ENCODE measurements at places on chromosomes 5 and 9. TPM values are rescaled to one million over a fixed set of nuclear protein-coding genes. Genes with fewer than 3 reads are reported as not detected.

GRCh38 chr9:72185561-72185960 is 36.3 kb downstream of the GDA start:
- H3K4me3 ChIP-seq, result no peak overlapping the region
- H3K4me1 ChIP-seq, result no peaks in the 10 kb centered on the region
- peaks cover 2% of the 10 kb centered on the region for H3K36me3 ChIP-seq
- DNase-seq, result no peak
- no peak overlapping the region for H3K27ac ChIP-seq

- no peak overlapping the region for H3K27ac ChIP-seq
- peaks cover 29% of the 10 kb centered on the region for H3K36me3 ChIP-seq
- peaks cover 48% of the 10 kb centered on the region for H3K4me1 ChIP-seq
- DNase-seq, result no peak
- H3K4me3 ChIP-seq, result no peak overlapping the region
- no peaks in the 10 kb centered on the region for H3K27me3 ChIP-seq
These were observed 491.6 kb downstream of the SEMA5A start for GRCh38 chr5:9054322-9054721.

GRCh38 chr5:17216974-17217492 is 398 bp upstream of the BASP1 start:
- H3K36me3 ChIP-seq, result peaks cover 3% of the 10 kb centered on the region
- peaks cover 46% of the 10 kb centered on the region for H3K4me1 ChIP-seq
- H3K4me3 ChIP-seq, result peak overlapping the region; percentile 81
- H3K27ac ChIP-seq, result peak overlapping the region; percentile 95
- H3K27me3 ChIP-seq, result no peaks in the 10 kb centered on the region

The KCNIP1 gene
- total RNA-seq, result 12.0 TPM

- H3K4me1 ChIP-seq, result peaks cover 61% of the 10 kb centered on the region
- no peak for DNase-seq
- no peak overlapping the region for H3K4me3 ChIP-seq
- no peaks in the 10 kb centered on the region for H3K27me3 ChIP-seq
These were observed 217.4 kb downstream of the FANCC start for GRCh38 chr9:95100071-95100627.

GRCh38 chr5:89847743-89848142 is 561.8 kb downstream of the CETN3 start:
- peaks cover 13% of the 10 kb centered on the region for H3K4me1 ChIP-seq
- no peaks in the 10 kb centered on the region for H3K36me3 ChIP-seq
- DNase-seq, result no peak
- no peak overlapping the region for H3K27ac ChIP-seq

DNA sequence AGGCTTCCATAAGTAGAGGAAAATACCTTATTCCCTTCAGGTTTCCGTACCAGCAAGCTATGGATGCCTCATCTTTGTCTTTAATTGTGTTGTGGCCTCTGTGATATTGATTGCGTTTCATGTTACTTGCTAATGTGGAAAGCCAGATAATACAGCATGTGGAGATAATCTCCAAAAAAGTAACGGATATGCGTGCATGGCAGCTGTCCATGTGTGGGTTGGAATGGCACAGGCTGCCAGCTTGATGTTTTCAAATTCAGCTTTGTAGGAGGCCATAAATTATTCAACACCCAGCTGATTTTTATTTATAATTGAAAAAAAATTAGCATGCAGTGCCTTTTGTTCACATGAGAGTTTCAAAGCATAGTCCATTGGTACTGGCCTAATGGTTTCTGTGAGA is 144.9 kb downstream of the GIN1 start:
- no peak overlapping the region for H3K4me3 ChIP-seq
- no peak for DNase-seq
- peaks cover 20% of the 10 kb centered on the region for H3K4me1 ChIP-seq
- peak overlapping the region; percentile 51 for H3K27ac ChIP-seq

The NLN gene
- 36.4 TPM for total RNA-seq

The PCDHGA7 gene
- total RNA-seq, result 0.17 TPM

GRCh38 chr9:22010866-22011625 is 1.9 kb upstream of the CDKN2B start:
- peaks cover 15% of the 10 kb centered on the region for H3K4me1 ChIP-seq
- no peaks in the 10 kb centered on the region for H3K27me3 ChIP-seq
- DNase-seq, result no peak

DNA sequence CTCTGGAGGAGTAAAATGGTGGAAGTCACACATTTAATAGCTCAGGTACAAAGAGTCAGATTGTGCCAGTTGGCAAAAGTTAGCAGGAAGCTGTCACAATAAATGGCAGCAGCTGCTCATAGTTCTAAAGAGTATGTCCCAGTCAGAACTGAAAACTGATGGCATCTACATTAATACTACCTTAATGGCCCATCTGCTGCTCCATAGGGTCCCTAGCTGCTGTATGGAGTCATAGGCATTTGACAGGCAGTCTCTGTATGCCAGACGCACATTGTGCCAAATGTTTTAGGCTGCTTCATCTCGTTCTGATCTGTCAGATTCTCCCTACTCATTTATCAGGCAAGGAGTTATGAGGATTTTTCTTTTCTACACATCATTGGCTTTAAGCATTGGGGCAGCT is 515.8 kb upstream of the ARRDC3 start:
- DNase-seq, result no peak
- H3K4me1 ChIP-seq, result no peaks in the 10 kb centered on the region
- no peak overlapping the region for H3K4me3 ChIP-seq
- H3K36me3 ChIP-seq, result no peaks in the 10 kb centered on the region
- no peaks in the 10 kb centered on the region for H3K27me3 ChIP-seq

The PWWP2A gene
- 18.5 TPM for total RNA-seq

DNA sequence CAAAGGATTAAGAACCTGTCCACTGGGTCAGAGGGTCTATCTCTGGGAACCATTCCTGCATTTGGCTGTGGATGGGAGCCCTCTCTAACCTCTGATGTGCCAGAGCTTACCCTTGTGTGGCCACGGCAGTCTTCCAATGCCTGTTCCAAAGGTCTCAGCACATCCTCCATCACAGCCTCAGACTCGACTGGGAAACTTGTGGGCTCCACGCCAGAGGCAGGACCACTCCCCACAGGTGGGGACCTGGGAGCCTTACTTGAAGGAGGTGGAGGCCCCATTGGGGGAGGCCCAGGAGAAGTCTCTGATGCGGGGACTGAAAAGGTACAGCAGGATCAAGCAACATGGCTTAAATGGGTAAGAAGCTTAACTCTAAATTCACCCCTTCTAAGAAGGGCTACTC is 4.4 kb downstream of the EIF4EBP3 start:
- DNase-seq, result no peak
- peaks cover 16% of the 10 kb centered on the region for H3K36me3 ChIP-seq
- peaks cover 71% of the 10 kb centered on the region for H3K4me1 ChIP-seq
- no peaks in the 10 kb centered on the region for H3K27me3 ChIP-seq

GRCh38 chr9:133518706-133519449 is 5.9 kb downstream of the MYMK start:
- no peak overlapping the region for H3K4me3 ChIP-seq
- peaks cover 11% of the 10 kb centered on the region for H3K4me1 ChIP-seq
- peaks cover 6% of the 10 kb centered on the region for H3K27me3 ChIP-seq
- DNase-seq, result no peak

GRCh38 chr5:147485046-147485445 is 24.8 kb downstream of the DPYSL3 start:
- H3K27ac ChIP-seq, result peak overlapping the region; percentile 92
- DNase-seq, result no peak
- peaks cover 2% of the 10 kb centered on the region for H3K36me3 ChIP-seq
- H3K4me3 ChIP-seq, result no peak overlapping the region
- peaks cover 34% of the 10 kb centered on the region for H3K4me1 ChIP-seq

- peak; percentile 27 for DNase-seq
- no peaks in the 10 kb centered on the region for H3K36me3 ChIP-seq
- no peaks in the 10 kb centered on the region for H3K27me3 ChIP-seq
- H3K27ac ChIP-seq, result no peak overlapping the region
These were observed 1.6 kb downstream of the WWC1 start for GRCh38 chr5:168292786-168293696.

- H3K4me3 ChIP-seq, result peak overlapping the region; percentile 94
- H3K27me3 ChIP-seq, result no peaks in the 10 kb centered on the region
- no peaks in the 10 kb centered on the region for H3K36me3 ChIP-seq
- no peak for DNase-seq
- peaks cover 54% of the 10 kb centered on the region for H3K4me1 ChIP-seq
These were observed 2.5 kb downstream of the KDM3B start for GRCh38 chr5:138354926-138355378.

- peaks cover 24% of the 10 kb centered on the region for H3K4me1 ChIP-seq
- H3K27me3 ChIP-seq, result peaks cover 2% of the 10 kb centered on the region
- H3K27ac ChIP-seq, result no peak overlapping the region
- no peaks in the 10 kb centered on the region for H3K36me3 ChIP-seq
These were observed 100.7 kb upstream of the S1PR3 start for GRCh38 chr9:88890546-88890945.

The PCDHB10 gene
- total RNA-seq, result 4.3 TPM

DNA sequence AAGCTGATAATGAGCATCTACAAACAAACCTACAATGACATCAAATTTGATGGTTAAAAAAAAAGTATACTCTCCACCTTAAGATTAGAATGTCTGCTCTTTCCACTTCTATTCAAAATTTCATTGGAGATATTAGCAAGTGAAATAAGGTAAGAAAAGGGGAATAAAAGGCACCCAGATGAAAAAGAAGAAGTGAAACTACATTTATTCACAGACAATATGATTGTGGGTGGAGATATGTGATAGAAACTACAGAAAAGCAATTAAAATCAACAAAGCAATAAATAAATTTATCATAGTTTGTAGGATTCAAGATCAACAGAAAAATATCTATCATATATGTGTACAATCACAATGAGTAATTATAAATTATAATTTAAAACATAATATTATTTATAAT is 395.1 kb upstream of the CCNH start:
- peaks cover 7% of the 10 kb centered on the region for H3K27me3 ChIP-seq
- no peaks in the 10 kb centered on the region for H3K36me3 ChIP-seq
- no peak overlapping the region for H3K4me3 ChIP-seq

- DNase-seq, result no peak
- peaks cover 12% of the 10 kb centered on the region for H3K4me1 ChIP-seq
- no peak overlapping the region for H3K27ac ChIP-seq
- H3K4me3 ChIP-seq, result no peak overlapping the region
- peaks cover 3% of the 10 kb centered on the region for H3K36me3 ChIP-seq
- no peaks in the 10 kb centered on the region for H3K27me3 ChIP-seq
These were observed 233.2 kb downstream of the FBXL17 start for GRCh38 chr5:108148715-108149139.

GRCh38 chr9:127608104-127608966 is 3.7 kb upstream of the STXBP1 start:
- no peak for DNase-seq
- H3K4me3 ChIP-seq, result peak overlapping the region; percentile 71
- peaks cover 21% of the 10 kb centered on the region for H3K4me1 ChIP-seq
- peaks cover 9% of the 10 kb centered on the region for H3K27me3 ChIP-seq
- no peak overlapping the region for H3K27ac ChIP-seq

The PCDHB8 gene
- 3.1 TPM for total RNA-seq

The OR1J2 gene
- total RNA-seq, result not detected

The LURAP1L gene
- 67.4 TPM for total RNA-seq

The IFNA21 gene
- not detected for total RNA-seq

The FRMD3 gene
- 1.3 TPM for total RNA-seq

The MYMK gene
- total RNA-seq, result not detected

The PRRC2B gene
- 235 TPM for total RNA-seq

- H3K27ac ChIP-seq, result peak overlapping the region; percentile 8
- no peaks in the 10 kb centered on the region for H3K36me3 ChIP-seq
- peaks cover 43% of the 10 kb centered on the region for H3K4me1 ChIP-seq
- peaks cover 2% of the 10 kb centered on the region for H3K27me3 ChIP-seq
These were observed 99.6 kb upstream of the TAF11L2 start for GRCh38 chr5:17398431-17398830.

DNA sequence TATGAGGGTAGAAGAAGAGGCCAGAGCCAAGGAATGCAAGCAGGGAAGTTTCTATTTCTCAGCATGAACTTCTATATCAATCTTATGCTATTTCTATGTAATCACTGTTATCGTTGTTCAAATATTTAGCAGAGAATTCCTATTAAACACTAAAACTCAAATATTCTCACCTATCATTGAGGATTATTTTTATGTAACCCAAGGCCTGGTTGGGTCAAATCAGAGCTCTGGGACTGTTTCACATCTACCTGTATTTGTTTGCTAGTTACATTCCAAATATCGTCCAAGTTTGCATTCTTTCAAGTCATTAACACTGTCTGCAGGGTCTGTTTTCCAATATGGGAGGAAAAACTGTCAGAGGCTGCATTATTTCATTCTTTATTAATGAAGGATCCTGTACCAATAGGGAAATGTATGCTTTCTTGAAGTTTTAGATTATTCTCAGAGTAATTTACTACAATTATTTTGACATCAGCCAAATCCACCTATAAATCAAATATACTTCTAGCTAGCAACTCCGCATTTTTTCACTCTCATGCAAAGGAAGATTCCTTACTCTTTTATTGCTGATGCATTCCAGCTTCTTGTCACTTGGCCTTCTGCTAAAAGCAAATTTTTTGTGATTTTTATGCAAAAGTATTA is 52.2 kb downstream of the LURAP1L start:
- H3K27ac ChIP-seq, result no peak overlapping the region
- no peaks in the 10 kb centered on the region for H3K27me3 ChIP-seq
- peaks cover 12% of the 10 kb centered on the region for H3K36me3 ChIP-seq
- H3K4me3 ChIP-seq, result no peak overlapping the region
- no peak for DNase-seq

The TAL2 gene
- not detected for total RNA-seq

The HACD4 gene
- 0.97 TPM for total RNA-seq

GRCh38 chr9:93900971-93901861 is 53.9 kb downstream of the BARX1 start:
- no peak overlapping the region for H3K27ac ChIP-seq
- peaks cover 20% of the 10 kb centered on the region for H3K27me3 ChIP-seq
- H3K4me1 ChIP-seq, result no peaks in the 10 kb centered on the region
- H3K4me3 ChIP-seq, result no peak overlapping the region
- no peaks in the 10 kb centered on the region for H3K36me3 ChIP-seq

DNA sequence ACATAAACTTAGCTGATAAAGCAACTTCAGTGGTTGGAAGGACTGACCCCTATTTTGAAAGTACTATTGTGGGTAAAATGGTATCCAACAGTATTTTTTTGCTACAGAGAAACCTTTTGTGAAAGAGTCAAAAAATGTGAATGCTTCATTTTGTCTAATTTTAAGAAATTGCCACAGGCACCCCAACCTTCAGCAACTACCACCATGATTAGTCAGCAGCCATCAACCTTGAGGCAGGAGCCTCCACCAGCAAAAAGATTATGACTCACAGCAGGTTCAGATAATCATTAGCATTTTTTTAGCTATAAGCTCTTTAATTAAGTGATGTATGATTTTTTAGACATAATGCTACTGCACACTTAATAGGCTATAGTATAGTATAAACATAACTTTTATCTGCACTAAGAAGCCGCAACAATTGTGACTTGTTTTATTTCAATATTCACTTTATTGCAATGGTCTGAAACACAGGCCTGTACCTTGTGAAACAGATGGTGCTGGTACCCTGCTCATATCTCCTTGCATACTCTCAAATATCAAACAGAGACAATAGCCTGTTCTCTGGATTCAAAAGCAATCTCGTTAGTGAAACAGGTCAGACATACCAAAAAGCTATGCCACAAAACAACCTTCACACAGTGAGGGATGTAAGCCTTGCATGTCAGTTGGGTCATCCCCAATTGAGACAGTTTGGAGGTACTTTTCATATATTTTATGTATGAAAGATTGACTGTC is 261.2 kb upstream of the FAM174A start:
- no peaks in the 10 kb centered on the region for H3K36me3 ChIP-seq
- H3K4me3 ChIP-seq, result no peak overlapping the region
- no peak for DNase-seq
- H3K27ac ChIP-seq, result no peak overlapping the region
- H3K4me1 ChIP-seq, result peaks cover 17% of the 10 kb centered on the region

Measured in chondrocyte (in vitro differentiated cells).